T-helper 17 cell (primary cell): ENCODE measurements at places on chromosomes 12 and 14.

GRCh38 chr12:51406290-51406689, 15.1 kb upstream of the GALNT6 start:
- no peak for DNase-seq

DNA sequence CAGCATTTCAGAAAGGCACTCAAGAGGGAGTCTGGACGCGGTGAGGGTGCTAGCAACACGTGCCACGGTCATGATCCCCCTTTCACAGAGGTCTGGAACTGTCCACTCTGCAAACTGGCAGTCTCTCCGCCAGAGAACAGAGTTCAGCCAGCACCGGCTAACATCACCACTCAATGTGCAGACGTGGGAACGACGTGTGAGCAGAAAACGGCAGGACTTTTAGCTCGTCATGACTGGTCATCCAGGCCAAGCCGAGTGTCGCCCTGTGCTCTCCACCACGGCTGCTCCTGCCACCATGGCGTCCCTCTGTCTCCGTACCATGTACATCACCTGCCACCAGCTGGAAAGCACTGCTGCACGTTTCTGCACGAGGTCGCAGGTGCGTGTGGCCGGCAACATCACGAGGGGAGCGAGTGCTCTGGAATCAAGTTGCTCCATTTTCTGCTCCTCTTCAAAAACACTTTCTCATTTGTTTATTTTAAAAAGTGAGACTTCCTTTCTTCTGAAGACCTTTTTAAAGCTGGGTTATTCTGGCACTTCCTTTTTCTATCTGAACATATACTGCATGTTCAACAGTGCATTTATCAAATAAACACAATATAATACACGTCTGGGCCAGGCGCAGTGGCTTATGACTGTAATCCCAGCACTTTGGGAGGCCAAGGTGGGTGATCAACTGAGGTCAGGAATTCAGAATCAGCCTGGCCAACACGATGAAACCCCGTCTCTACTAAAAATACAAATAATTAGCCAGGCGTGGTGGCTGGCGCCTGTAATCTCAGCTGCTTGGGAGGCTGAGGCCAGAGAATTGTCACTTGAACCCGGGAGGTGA, 28.0 kb downstream of the SLC15A4 start:
- no peak for DNase-seq

DNA sequence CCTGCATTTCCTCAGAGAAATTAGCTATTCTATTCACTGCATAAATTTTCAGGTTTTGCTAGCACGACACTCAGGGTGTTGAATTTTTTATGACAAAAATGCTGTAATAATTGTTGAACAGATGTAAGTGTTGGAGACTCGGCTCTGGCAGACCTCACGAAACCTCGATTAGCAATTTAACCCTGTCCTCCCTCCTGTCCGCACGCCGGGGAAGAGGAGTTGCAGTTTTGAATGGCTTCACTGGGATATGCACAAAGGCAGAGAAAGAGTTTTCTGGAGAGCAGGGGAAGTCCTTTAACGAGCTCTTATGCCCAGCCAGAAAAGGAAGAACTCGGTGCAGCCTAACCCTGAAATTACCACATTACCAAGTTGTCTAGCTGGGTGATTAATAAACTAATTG, 661.1 kb downstream of the VRK1 start:
- no peak for DNase-seq

GRCh38 chr14:81247271-81247766, 26.6 kb upstream of the GTF2A1 start:
- DNase-seq = no peak

DNA sequence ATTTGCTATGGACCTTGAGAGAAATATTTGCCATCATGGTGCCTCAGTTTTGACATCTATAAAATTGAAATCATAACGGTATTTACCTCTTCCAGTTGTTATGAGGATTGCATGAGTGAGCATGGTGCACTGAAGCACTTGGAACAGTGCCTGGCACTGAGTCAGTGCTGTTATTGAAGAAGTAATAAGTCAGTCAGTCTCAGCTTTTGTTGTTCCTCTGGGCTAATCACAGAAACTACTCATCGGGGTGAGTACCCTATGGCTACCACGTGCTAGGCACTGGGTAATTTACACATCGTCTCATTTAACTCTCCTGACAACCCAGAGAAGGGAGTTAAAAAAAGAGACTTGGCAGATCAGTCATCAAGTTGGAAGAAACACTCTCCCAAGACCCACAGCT, 159.5 kb upstream of the NRXN3 start:
- no peak for DNase-seq

- no peak for DNase-seq
These were observed 38.2 kb upstream of the MTHFD1 start for GRCh38 chr14:64349741-64350490.

GRCh38 chr14:28772613-28773012, 6.0 kb downstream of the FOXG1 start:
- no peak for DNase-seq

GRCh38 chr12:78194448-78194847, 363.8 kb downstream of the NAV3 start:
- DNase-seq = no peak

GRCh38 chr14:98952593-98953350, 319.2 kb downstream of the BCL11B start:
- DNase-seq = no peak

DNA sequence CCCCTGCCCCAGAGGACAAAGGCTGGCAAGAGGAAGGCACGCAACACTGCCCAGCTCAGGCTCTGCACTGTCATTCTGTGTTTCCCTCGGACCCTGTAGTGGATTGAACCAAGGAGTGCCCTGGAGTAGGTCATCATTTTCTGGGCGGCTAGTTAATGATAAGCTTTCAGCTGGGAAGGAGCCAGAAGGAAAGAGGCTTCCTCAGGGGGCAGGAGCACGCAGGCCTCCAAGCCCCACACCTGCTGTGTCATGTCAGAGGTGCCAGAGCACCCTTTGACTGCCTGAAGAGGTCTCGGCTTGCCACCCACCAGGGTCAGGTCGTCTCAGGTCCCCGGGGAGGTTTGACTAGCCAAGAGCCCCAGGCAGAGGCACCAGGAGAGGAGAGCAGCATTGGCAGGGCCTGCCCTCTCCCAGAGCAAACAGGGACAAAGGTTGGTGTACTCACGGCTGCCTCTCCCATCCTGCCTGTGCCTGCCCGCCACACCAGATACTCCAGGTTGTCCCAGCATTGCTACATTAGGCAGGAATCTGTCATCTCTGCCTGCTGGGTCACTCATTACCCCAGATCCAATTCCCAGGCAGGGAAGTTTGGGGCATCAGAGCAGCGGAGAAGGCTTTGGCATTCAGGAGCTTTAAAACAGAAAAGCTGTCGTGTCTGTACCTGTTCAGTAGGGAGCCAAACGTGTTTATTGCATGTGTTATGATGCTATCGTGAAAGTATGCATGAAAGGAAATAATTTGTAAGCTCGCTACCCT, 33.5 kb upstream of the ATP2A2 start:
- DNase-seq = no peak

DNA sequence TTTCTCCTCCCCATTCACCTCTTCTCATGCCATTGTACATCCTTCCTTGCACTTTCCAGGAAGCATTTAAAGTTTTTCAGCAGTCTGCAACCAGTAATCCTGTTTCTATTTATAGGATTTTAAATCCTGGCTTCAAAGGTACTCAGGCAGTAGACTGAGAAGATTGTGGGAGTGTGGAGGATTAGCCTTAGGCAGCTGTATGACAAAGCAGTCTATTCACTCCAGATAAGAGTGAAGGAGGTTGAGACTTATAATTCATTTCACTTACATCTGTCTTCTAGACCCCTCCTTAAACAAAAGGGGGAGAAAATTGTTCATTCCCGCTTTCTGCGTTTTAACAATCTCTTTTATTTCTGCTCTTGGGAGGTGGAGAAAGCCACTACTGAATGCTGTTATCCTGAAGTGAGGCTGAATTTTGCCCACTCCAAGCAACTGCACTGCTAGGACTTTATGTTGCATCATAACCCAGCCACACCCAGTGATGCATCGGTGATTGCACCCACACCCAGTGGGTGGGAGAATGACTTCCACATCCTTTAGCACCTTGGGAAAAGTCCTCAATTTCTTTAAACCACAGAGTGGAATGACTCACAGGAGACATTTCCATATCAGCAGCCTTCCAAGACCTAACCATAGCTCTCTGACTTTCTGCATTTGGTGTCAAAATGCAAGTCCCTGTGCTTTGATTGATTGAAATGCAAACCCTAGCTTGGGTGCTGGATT, 382.5 kb upstream of the ATP2B1 start:
- no peak for DNase-seq

GRCh38 chr14:37587131-37587803, 7.8 kb downstream of the FOXA1 start:
- DNase-seq = no peak

- DNase-seq = no peak
These were observed 37.7 kb downstream of the SLC5A8 start for GRCh38 chr12:101172316-101172715.

DNA sequence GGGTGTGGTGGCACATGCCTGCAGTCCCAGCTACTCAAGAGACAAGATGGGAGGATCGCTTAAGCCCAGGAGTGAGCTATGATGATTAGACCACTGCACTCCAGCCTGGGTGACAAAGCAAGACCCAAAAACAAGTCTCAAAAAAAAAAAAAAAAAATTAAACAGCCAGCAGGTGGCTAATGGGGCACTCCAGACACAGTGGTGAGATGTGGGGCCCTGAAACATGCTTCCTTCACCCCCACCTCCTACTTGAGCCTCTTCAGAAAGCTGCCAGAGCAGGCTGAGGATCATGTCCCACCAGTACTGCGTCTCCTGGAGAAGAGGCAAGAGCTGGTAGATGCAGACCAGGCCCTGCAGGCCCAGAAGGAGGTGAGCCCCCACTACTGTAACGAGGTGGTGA, 2.1 kb downstream of the CFAP73 start:
- DNase-seq = no peak

DNA sequence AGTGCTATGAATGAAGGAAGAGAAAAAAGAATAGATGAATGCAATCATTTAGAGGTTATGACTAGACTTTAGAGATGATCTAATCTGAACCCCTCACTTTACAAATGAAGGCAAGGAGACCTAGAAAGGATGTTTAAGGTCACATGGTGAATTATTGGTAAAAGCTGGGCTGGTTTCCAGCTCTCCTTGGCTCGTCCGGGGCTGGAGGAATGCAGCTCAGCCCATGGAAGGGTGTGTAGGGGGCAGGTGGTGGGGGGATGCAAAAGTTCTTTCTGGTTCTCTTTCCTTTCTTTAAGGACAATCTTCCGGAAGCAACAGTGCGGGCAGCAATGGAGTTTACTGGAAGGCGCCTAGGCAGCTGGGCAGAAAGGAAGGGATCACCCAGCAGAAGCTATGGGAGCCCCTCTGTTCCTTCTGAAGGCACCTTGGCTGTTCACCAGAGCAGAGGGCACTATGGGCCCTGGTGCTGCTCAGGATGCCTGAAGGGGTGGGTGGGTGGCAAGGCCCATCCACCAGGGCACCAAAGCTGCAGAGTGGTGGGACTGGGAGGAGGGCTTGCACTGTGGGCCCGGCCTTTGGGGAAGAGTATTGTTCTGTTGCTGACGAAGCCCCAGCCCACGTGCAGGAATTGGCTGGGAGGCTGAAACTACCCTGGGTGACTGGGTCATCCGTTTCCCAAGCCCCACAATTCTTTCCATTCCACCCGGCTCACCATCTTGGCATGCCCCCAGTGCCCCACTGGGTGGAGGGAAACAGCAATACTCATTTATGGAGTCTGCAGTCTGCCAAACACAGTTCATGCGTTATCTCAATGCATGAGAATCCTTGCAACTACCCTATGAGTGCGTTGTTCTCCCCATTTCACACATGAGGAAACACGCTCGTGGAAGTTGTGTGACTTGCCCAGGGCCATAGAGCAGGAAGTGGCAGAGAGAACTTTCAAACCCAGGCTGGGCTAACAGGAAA, 78.2 kb downstream of the IRF2BPL start:
- no peak for DNase-seq

DNA sequence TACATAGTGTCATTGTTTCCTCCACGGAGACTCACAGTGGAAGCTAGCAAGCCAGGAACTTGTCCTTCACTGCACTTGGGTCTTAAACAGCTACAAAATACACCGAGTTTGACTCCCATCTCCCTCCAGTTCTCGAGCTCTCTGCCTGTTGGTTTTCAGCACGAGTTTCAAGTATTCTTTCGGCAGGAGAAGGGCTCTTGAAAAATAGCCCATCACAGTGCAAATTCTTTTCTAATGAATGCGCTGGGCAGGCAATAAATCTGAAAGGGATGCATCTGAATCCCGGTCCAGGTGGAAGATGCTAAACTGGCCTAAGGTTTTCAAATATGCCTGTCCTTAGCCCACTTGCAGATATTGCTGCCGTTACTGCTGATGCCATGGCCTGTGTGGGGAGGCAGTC, 173.9 kb downstream of the CACNA1C start:
- no peak for DNase-seq
